Hematopoietic multipotent progenitor cell (in vitro differentiated cells): ENCODE measurements at places on chromosomes 4 and X. TPM values are rescaled to one million over a fixed set of nuclear protein-coding genes. Genes with fewer than 3 reads are reported as not detected.

The MGAT4D gene
- under 0.01 TPM for total RNA-seq

The ANOS1 gene
- 0.27 TPM for total RNA-seq

The GLRB gene
- total RNA-seq = 0.81 TPM

The PNMA3 gene
- total RNA-seq = 2.2 TPM

The ZXDA gene
- 15.6 TPM for total RNA-seq

The PLXNB3 gene
- total RNA-seq = 0.54 TPM

The ERCC6L gene
- total RNA-seq = 0.27 TPM

The ADGRL3 gene
- total RNA-seq = under 0.01 TPM

The CWH43 gene
- total RNA-seq = not detected

The CXorf49 gene
- not detected for total RNA-seq

The OPHN1 gene
- 2.4 TPM for total RNA-seq

The ZXDB gene
- total RNA-seq = 15.1 TPM
